Left lobe of liver (tissue), 2 donors: ENCODE measurements at places on chromosomes 1 and 21. TPM values are rescaled to one million over a fixed set of nuclear protein-coding genes. Genes with fewer than 3 reads are reported as not detected.
A peak's percentile ranks its signal among the peaks of the same experiment; 100 is the strongest.

DNA sequence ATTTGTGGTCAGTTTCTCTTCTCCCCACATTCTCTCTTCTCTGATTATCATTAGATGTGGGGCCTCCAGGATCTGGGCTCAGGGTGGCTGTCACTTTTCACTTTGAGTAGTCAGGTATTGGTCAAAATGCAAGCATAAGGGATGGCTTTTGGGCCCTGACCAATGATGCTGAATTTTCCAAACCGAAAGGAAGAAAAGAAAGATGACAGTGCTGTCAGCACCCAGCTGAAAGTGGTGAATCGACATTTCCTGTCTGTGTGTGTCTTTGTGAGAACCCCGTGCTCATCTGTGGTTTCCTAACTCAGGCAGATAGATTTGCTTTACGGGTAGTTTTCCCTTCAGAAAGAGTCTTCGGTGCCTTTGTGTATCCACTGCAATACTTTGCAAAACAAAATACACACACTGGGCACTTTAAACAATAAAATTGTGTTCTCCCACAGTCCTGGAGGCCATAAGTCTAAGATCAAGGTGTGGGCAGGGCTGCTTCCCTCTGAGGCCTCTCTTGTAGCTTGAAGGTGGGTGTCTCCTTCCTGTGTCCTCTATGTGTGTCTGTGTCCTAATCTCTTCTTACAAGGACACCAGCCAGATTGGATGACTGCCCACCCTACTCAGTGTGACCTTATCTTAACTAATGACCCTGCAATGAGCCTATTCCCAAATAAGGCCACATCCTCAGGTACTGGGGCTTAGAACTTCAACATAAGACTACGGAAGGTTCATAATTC is 274.8 kb upstream of the AJAP1 start:
- no peak for DNase-seq

DNA sequence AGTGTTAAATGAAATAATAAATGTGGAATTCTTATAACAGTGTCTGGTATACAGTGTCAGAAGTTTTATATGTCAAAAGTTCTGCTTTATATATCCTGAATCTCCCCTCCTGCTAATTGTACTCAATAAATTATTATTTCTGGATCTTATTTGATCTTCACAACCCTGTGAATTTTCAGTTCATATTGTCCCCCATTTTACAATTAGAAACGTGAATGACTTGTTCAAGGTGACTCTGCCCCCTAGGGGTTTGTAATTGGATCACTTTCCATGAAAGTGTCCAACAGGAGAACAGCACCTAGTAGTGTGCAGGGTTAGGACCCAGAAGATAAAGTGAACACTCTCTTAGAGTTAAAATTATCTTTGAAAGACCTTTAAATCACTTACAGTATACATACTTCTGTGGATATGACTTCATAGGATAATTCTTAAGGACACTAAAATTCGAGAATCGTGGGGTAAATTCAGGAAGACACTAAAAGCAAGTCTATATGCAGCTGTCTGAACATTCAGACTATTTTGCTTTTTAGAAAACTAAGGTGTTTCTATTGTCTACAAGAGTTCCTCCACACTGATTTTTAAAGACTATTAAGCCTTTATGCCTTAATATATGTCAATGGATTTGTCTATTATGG is 4.5 kb upstream of the DDR2 start:
- DNase-seq, result no peak

DNA sequence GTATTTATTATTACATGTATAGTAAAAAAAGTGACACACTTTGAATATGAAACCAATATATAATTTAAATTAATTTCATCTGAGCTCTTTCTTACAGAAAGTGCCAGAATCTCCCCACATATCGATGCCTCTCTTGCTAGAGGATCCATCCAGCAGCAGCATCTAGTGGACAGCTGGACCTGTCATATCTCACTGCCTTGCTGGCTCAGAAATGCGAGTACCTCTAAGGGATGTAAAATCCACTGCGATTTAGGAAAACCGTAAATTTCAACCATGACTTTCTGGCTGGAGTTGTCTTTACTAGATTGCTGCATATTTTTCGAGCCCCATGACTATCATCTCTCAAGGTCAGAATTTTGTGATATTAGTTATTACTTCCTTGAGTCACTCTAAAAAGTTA is 333.8 kb downstream of the NEGR1 start:
- no peak for DNase-seq

DNA sequence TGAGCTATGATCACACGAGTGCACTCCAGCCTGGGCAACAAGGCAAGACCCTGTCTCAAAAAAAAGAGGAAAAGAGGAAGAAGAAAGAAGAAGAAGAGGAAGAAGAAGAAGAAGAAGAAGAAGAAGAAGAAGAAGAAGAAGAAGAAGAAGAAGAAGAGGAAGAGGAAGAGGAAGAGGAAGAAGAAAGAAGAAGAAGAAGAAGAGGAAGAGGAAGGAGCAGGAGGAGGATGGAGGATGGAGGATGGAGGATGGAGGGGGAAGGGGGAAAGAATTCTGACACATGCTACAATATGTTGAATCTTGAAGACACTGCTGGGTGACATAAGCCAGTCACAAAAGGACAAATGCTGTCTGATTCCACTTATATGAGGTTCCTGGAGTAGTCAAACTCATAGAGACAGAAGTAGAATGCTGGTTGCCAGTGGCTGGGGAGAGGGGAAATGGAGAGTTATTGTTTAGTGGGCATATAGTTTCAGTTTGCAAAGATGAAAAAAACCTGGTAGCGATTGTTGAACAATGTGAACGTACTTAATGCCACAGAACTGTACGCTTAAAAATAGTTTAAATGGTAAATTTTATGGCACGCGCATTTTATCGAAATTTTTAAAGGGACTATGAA is 47.3 kb upstream of the COA6 start:
- DNase-seq, result no peak

DNA sequence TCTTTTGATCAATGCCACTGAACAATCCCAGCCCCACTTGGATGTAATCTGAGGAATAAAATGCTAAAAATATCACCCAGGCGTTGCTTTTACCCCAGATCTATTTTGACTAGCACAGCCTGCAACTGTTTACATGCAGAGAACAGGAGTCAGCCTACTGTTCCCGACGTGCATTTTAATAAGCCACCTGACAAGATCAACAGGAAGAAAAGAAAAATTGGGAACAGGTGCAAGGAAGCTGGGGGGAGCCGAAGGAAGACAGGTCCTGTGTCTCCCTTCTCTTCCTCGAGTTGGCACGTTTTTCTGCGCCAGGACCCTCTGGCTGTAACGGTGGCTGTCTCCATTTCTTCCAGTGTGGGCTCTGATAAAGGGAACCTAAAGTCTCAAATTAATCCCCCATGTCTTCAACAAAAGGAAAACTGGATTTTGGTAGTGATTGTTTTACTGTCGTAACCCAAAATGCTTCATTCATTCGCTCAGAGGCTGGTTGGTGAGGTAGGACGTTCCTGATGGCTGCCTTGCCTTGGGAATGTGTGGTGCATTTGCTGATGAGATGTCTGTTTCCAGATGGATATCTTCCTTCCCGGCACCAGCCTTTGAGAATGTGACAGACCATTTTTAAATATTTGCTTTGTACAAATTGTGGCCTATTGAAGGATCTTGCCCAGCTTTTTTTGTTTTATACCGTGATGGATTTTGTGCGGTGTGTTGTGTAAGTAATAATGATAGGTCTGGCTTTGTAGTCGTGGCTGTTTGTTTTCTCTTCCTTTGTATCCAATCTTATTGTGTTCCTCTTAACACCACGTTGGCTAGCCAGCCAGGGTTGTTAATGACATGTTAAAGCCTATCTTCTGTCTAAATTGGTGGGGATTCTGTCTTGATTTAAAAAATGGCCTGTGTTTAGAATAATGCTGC is 117.5 kb downstream of the C1orf21 start:
- DNase-seq, result no peak

DNA sequence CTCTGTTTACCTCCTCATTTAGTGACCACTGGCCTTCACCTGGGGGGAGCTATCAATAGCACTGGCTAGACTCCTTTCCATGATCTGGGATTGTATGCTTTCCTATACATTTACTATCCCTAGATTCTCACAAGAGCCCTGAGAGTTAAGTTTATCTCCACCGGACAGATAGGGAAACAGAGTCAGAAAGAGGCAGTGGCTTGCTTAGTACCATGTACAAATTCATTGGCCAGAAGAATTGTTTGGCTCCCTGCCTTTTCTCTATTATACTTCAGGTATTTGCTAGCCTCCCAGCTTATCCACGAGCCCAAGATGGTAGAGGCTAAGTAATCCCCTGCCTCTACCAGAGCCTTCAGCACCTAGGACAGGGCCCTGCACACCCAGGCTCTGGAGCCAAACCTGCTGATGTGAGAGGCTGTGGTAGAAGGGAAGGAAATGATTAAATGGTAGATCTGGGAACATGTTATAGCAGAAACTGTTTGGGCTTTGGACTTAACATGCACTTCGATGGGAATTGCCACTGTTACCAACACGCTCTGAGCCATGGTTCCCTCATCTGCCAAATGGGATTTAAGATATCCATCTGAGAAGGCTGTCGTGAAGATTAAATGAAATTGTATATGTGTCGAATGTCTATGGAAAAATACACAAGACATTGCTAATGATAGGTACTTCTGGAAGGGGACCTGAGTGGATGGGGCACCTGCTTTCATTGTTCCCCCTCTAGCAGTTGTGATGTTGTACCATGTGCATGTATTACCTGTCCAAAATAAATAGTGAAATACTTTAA is 3.1 kb upstream of the BLACAT1 start:
- DNase-seq, result no peak

GRCh38 chr1:233094691-233095090 is 144.3 kb downstream of the NTPCR start:
- no peak for DNase-seq

DNA sequence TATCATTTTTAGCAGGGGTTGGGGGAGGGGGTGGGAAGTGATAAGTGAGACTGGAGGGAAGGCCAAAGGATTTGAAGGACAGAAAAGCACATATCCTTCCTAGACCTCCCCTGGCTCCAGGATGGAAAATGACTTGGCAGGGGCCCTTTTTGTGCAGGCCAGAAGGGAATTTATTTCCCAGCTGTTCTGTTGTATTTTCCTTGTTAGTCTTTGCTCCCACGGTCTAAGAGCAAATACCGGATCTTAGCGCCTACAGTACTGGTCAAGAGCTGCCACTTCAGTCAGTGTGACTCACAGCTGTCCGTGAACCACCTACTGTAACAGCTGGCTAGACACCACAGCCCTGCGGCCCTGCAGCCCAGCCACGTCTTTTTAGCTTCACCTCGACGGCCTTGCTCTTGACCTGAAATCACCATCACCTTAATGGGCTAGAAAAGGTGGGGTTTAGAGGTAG is 51.0 kb upstream of the ERRFI1 start:
- DNase-seq, result peak; percentile 43

GRCh38 chr1:52667290-52667689 is 30.9 kb downstream of the COA7 start:
- DNase-seq, result no peak

GRCh38 chr1:37776946-37777516 is 12.1 kb upstream of the EPHA10 start:
- DNase-seq, result no peak

GRCh38 chr1:219347921-219348391 is 174.3 kb downstream of the LYPLAL1 start:
- peak; percentile 43 for DNase-seq

GRCh38 chr1:76264642-76265041 is 190.1 kb downstream of the ST6GALNAC3 start:
- DNase-seq, result no peak

GRCh38 chr1:94793296-94793656 is 26.9 kb upstream of the SLC44A3 start:
- DNase-seq, result no peak

GRCh38 chr1:15693371-15693770 is 9.3 kb downstream of the PLEKHM2 start:
- DNase-seq, result no peak

The EPHX1 gene
- 1,368 TPM for total RNA-seq

The EEIG2 gene
- 1.5 TPM for total RNA-seq

The NBPF4 gene
- not detected for total RNA-seq

The WNT3A gene
- not detected for total RNA-seq

The S100A3 gene
- total RNA-seq, result not detected

The IFFO2 gene
- total RNA-seq, result 4.1 TPM

The IL19 gene
- not detected for total RNA-seq

The BMP8B gene
- total RNA-seq, result 0.10 TPM

The C4BPA gene
- 792 TPM for total RNA-seq

The RPRD2 gene
- total RNA-seq, result 12.8 TPM

The EXOSC10 gene
- 17.2 TPM for total RNA-seq

The URB2 gene
- total RNA-seq, result 3.0 TPM
